ENCODE measurements at places on chromosomes 6 and 20.

- peak; percentile 93 for DNase-seq
Observed at GRCh38 chr6:63635588-63636517, at the start of gene PHF3. TSS of gene PHF3 (plus strand) at chr6:63635802. CDS start at chr6:63646552, 10,750 bp downstream.

- DNase-seq = peak; percentile 27
Observed at GRCh38 chr20:34045294-34045693, 51.6 kb downstream of the RALY start.

GRCh38 chr6:44284121-44284520, 13.9 kb downstream of the TMEM151B start:
- DNase-seq = no peak

GRCh38 chr6:128413291-128413690, 107.1 kb downstream of the PTPRK start:
- DNase-seq = no peak

- no peak for DNase-seq
Observed at GRCh38 chr6:168450917-168451316, 9.9 kb downstream of the SMOC2 start.

DNA sequence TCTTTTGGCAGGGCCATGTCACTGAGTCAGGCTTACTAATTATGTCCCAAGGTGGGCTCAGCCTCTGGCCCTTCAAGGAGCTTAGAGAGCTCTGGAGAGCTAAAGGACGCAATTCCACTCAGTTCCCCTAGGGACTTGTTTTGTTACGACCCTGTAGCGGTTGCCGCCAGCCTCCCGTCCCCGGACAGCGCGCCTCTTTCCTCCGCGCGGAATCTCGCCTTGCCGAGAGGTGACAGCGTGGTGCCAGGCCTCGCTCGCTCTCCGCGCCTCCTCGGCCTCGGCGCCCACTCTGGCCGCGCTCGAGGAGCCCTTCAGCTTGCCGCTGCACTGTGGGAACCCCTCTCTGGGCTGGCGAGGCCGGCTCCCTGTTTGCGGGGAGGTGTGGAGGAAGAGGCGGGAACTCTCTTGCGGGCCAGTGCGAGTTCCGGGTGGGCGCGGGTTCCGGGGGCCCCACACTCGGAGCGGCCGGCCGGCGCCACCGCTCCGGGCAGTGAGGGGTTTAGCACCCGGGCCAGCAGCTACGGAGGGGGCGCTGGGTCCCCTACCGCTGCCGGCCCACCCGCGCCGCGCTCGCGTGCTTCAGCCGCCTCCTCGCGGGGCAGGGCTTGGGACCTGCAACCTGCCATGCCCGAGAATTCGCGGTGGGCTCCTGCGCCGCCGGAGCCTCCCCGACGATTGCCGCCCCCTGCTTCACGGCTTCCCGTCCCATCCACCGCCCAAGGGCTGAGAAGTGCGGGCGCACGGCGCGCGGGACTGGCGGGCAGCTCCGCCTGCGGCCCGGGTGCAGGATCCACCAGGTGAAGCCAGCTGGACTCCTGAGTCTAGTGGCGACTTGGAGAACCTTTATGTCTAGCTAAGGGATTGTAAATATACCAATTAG, 9.9 kb upstream of the ZNF311 start:
- no peak for DNase-seq

DNA sequence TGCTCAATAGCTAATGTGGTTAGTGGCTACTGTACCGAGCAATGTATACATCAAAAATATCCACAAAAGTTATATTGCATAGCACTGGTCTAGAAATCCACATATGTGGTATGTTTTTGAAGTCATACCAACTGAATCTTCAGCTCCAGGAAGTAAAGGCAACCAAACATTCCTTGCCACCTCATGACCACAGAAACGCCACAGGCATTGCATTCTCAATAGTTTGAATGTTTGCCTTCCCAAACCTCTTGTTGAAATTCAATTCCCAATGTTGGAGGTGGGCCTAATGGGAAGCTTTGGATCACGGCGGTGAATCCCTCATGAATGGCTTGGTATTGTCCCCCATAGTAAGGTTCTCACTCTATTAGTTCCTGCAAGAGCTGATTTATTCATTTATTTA, 18.2 kb upstream of the ZNF391 start:
- no peak for DNase-seq
